ENCODE measurements at places on chromosomes 6 and 20.

- no peak for DNase-seq
These were observed 654.1 kb upstream of the NOX3 start for GRCh38 chr6:156109713-156110112.

DNA sequence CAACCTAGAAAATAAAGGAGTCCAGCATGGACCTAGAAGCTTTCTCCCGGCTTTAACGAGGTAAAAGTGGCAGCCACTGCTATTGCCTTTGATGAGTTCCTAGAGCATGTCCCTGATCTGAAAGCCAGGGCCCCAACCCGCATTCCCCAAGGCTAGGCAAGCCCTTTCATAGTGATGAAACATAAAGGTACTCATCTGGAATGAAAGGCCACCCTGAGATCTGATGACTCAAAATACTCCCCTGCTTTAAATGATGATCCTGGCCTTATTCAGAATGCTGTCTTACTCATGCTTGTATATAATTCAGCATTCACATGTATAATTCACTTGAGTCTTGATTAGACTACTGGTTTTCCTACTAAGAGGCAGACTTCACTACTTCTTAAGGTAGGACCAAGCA, 21.3 kb downstream of the TTPAL start:
- DNase-seq = no peak

DNA sequence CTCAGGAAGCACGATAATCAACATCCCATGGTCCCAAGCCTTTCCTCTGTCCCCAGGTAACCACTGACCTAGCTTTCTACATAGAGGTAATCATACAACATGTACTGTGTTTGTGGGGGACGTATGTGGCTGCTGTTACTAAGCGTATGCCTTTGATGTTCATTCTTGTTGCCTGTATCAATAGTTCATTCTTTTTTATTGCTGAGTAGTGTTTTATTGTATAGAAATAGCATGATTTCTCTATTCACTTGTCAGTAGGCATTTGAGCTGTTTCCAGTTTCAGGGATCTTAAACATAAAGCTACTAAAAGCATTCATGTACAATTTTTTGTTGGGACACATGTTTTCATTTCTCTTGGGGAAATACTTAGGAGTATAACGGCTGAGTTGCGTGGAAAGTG, 185.4 kb downstream of the PACRG start:
- DNase-seq = no peak

- DNase-seq = no peak
These were observed 178.7 kb downstream of the TAF4 start for GRCh38 chr20:61886721-61887595.

DNA sequence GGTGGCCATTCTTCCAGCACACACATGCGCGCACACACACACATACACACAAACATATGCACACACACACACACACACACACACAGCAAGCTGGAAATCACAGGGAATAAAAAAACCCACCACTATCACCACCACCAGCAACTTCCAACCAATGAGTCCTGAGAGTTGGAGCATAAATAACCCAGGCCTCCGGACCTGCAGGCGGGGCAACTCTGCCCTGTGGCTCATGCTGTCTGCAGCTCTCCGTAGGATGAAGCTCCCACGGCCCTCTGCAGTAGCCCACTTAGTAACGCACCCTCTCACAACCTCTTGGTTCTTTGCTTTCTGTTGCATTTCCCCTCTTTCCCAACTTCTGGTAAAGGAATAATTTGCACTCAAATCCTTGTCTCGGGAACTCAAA, 275.2 kb downstream of the PREX1 start:
- no peak for DNase-seq

Measured in GM06990 (cell line).